Stimulated activated CD4-positive, alpha-beta T cell treated with anti-CD3 and anti-CD28 coated beads, Interleukin-2, amount 100 ng/mL, for 4 hours (primary cell): ENCODE measurements at places on chromosomes 12 and 14.

DNA sequence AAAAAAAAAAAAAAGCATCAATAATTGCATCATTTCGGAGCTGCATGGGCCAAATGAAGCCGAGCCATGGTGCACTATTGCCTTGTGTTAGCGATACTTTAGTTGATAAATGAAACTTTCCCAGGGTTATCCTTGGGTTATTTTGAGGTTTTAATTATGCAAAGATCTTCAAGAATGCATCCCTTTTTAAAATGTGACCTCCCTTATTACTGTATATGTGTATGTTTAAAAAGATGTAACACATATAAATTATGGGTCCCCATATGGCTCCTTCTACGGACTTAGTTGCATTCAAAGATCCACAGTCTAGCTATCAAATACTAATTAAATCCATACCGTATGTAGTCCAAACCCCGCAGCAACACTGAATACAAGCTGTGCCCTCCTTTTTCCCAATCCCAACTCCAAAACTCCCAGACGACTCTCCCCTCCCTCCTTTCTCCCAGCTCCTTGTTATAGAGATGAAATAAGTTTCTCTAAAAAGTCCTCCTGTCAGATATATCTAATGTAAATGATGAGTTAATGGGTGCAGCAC, 129.3 kb upstream of the MAP1LC3B2 start:
- no peak for DNase-seq

DNA sequence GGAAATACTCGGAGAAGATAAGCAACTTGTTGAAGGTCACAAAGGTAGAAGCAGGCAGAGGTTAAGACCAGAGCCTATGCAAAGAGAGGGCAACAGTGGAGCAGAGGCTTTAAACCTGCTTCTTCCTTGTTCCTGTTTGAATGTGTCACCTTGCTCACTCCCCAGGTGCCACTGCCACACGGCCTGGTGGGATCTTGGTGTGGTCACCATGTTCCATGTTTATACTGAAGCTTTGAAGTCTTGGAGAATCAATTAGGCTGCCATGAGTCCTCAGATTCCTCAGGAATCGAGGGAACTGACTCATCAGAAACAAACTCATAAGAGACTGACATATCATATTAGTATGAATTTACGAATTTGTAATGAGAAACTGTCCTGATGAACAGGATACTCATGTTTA, 46.8 kb downstream of the IQSEC3 start:
- no peak for DNase-seq

DNA sequence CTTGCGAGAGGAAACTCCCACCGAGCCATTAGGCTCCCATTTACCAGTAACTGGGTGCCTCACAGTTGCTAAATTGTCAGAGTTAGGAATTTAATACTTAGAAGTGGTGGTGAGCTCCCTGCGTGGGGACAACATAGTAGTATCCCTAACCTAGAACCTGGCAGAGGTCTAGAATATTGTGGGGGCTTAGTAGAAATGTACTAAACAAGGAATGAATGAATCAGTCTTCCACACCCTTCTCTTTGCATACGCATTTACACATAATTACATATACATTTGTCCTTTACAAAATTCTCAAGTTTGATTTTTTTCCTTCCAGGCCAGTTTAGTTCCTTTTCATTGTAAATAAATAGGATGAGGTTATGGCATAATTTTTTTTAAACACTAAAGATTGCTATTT, 24.1 kb downstream of the PELI2 start:
- no peak for DNase-seq

GRCh38 chr12:82721726-82722125, 35.0 kb downstream of the TMTC2 start:
- no peak for DNase-seq

GRCh38 chr14:68945585-68946488, 33.3 kb downstream of the ACTN1 start:
- DNase-seq: no peak

- peak; percentile 87 for DNase-seq
Observed at GRCh38 chr12:124646385-124647230, 79.2 kb upstream of the NCOR2 start.

DNA sequence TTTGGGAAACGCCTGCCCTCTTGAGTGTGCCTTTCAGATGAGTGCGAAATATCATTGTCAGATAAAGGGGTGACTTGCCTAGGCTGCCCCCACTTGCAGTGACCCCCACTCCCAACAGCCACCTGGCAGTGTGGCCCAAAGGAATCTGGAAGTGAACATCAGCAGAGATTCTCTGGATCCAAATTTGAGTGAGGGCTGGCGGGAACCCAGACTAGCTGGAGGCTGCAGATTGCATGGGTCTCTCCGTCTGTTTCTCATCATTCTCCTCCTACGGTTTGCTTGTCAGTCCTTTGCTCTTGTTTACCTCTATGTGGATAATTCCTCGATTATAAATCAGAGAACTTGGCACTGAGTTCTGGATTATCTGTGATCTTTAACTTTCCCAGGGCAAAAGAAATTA, 280.8 kb downstream of the ZFP36L1 start:
- DNase-seq: no peak

DNA sequence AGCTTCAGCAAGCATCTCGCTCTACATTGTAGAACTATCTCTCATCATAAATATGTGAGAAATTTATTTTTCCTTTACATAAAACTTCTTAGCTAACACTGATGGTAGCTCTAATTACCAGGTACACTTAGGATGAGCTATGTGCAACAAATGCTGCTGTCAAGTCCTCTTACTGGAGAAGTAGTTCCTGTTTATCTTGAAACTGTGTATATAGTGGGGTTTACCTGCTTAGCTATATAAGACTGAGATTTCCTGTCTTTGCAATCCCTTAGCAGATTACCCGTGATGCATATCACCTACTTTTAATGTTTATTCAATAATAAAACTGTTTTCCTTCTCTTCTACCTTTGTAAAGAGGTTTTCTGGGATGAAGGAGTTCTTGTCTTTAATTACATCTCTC, 98.0 kb upstream of the USP15 start:
- DNase-seq: no peak

- no peak for DNase-seq
Observed at GRCh38 chr12:107130830-107131611, 37.7 kb upstream of the CRY1 start.

- DNase-seq: no peak
Observed at GRCh38 chr14:88016768-88017167, 11.8 kb downstream of the GPR65 start.

GRCh38 chr14:60356906-60357550, 108.0 kb downstream of the PPM1A start:
- DNase-seq: no peak

- DNase-seq: no peak
Observed at GRCh38 chr14:83251402-83251801, 1717.7 kb upstream of the SEL1L start.

- DNase-seq: no peak
Observed at GRCh38 chr14:68000511-68000910, 180.9 kb downstream of the RAD51B start.

DNA sequence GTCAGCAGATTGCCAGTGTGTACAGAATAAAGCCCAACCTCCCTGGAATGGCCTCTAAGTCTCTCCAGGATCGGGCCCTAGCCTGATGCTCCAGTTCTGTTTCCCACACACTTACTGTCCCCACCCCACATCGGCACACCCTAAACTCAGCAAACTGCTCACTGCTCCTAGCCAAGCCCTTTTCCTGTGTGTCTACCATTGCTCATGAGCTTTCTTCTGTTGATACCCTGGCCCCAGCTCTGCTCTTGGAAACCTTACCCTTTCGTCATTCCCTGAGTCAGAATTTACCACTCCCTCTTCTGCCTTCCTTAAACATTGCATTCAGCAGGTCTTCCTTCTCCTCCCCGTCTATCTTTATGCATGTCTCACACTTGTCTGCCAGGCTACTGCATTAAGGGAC, 158.9 kb downstream of the TMX1 start:
- DNase-seq: no peak

GRCh38 chr14:22569106-22569736, 19.8 kb downstream of the DAD1 start:
- DNase-seq: no peak

DNA sequence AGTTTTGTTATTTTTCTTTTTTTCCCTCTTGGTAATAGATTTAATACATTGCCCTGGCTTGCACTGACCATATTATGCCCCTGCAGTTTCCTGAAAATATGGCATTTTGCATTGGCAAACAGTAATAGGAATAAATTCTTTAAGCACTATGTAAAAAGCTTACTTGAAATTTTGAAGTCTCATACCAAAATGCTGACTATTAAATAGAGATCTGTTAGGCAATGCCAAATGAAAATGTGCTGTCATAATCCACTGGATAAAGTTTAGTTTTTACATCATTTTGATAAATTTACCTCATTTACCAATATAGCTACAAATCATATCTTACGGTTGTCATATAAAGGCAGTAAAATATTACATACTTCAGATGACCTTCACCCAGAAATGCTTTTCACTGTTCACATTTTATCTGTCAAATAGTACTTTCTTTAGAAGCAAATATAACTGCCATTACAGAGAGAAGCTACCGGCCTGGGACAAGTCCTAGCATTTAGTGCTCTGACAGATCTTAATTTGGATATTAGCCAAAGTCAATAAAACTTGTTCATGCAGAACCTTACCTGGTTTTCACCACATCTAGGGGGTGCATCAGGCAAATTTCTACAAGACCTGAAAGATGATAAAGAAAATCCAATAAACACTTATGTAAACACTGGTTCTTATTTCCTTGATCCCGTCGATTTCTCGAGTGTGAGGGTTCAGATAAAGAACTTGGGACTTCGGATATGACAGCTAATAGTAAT, 212.9 kb downstream of the PAX9 start:
- no peak for DNase-seq

GRCh38 chr14:35727764-35728163, 81.3 kb downstream of the RALGAPA1 start:
- DNase-seq: no peak

GRCh38 chr12:84950971-84951546, 38.5 kb upstream of the SLC6A15 start:
- DNase-seq: no peak

DNA sequence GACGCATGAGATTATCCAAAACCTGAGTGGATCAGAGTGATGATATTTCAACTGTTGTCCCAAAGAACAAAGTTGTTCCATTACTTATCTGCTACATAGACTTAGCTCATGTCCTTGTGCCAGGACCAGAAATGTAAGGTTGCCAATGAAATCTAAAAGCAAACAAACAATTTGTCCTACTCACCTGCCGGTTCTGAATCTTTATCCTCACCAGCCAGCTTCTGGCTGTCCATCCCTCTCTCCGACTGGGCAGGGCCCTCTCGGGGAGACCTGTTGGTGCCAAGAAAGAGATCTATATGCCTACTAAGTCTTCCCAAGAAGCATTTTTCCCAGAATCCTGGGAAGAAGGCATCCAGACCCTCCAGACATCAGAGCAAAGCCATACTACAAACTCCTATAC, 5.5 kb downstream of the KMT2D start:
- DNase-seq: no peak
